ENCODE measurements at places on chromosomes 4 and X.

GRCh38 chrX:102491766-102492165 lies 20.2 kb upstream of the TCP11X2 start:
- DNase-seq: peak; percentile 16

DNA sequence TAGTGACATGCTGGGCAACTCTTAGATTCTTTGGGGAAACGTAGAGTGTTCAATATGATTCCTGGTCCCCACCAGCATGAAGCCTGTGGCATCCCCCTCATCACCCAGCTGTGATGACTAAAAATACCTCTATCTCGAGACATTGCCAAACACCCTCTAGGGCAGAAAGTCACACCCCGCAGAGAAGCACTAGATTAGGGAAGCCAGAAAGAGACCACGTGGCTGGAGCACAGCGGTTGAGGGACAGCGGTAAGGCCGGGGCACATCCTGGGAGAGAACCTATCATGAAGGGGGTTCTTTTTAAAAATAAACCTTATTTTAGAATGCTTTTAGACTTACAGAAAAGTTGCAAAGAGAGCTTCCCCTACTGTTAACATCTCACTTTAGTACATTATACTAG lies 11.0 kb downstream of the FAT1 start:
- no peak for DNase-seq

GRCh38 chr4:154838155-154838554 lies 57.1 kb downstream of the RBM46 start:
- DNase-seq: no peak

- no peak for DNase-seq
Measured at GRCh38 chr4:113834298-113834697, 72.8 kb upstream of the CAMK2D start.

- peak; percentile 84 for DNase-seq
Measured at GRCh38 chrX:12984603-12985319, 9.9 kb downstream of the TMSB4X start.

- DNase-seq: no peak
Measured at GRCh38 chrX:130691576-130691975, 211.4 kb downstream of the ENOX2 start.

- DNase-seq: no peak
Measured at GRCh38 chr4:2802618-2803531, 10.0 kb downstream of the SH3BP2 start.

- no peak for DNase-seq
Measured at GRCh38 chr4:184838249-184839074, 12.7 kb upstream of the ACSL1 start.

GRCh38 chrX:54786967-54787366 lies 11.1 kb downstream of the ITIH6 start:
- no peak for DNase-seq

GRCh38 chr4:7642741-7643458 lies 208.2 kb upstream of the PSAPL1 start:
- DNase-seq: no peak

GRCh38 chr4:181870326-181870725 lies 372.9 kb upstream of the TENM3 start:
- no peak for DNase-seq

DNA sequence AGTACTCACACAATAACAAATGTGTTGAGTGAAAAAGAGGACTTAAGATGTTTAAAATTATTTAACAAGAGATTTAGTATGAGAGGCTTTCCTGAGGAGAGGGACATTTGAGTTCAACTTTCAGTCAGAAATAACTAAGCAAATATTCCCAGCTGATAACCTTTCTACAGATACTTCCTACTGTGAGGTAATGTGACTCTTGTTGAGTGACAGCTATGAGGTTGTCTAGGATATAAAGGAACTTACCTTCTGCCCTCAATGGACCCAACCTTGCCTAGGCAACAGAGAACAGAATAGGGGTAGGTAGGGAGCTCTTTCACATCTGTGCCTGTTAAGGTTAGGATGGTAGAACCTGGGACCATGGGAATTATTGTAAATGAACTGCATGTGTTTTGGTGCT lies 54.7 kb downstream of the GLUD2 start:
- no peak for DNase-seq

- no peak for DNase-seq
Measured at GRCh38 chr4:6812766-6813165, 30.2 kb downstream of the KIAA0232 start.

GRCh38 chrX:39843318-39843717 lies 254.4 kb downstream of the BCOR start:
- DNase-seq: no peak

- DNase-seq: no peak
Measured at GRCh38 chr4:7673121-7673520, 238.4 kb upstream of the PSAPL1 start.

GRCh38 chrX:73855546-73855945 lies 292.5 kb downstream of the CHIC1 start:
- peak; percentile 67 for DNase-seq

- no peak for DNase-seq
Measured at GRCh38 chr4:16652732-16653305, 245.6 kb downstream of the LDB2 start.

DNA sequence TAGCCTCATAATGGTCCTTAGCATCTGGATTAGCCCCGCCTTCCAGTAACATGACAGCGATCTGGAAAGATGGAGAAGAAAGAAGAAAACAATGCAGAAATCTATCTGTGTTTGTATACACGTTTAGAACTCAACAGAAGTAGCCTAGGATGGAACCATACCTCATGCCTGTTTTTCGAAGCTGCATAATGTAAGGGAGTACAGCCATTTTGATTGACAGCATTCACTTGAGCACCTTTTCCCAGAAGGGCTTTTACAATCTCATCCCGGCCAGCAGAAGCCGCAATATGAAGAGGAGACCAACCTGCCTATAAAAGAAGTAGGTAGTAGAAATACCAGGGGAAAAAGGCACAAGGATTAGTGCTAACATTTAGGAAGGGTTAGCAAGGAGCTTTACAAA lies 3.5 kb downstream of the PSMD10 start:
- DNase-seq: no peak

DNA sequence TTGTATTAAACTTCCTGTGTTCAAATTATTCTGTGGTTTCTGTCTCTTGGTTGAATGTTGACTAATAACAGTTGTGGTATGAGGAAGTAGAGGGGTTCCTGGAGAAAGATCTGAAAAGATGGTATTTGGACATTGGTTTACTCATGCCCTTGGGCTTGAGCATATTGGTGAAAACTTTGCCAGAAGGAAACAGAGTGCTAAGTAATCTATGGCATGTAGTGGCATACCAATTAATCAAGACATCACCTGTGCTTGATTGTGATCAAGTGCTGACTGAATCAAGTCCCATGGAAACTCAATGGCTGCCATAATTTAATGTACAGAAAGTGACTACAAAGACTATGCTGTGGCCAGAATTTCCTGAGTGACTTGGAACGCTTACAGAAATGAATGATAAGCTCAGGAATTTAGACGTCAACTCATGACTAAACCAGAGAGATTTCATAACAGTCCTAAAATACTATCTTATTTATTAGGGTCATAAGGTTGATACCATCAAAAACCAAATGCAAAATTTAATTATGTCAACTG lies 2062.9 kb downstream of the ARAP2 start:
- DNase-seq: peak; percentile 91

DNA sequence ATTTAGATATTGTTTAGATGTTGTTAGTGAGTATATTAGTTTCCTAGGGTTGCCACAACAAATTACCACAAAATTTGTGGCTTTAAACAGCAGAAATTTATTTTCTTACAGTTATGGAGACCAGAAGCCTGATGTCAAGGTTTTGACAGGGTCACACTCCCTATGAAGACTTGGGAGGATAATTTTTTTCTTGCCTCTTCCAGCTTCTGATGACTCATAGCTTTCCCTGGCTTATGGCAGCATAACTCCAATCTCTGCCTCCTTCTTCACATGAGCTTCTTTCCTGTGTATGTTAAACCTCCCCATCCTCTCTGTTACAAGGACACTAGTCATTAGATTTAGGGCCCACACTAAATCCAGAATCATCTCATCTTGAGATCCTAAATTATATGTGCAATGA lies 20.9 kb upstream of the RAB40A start:
- DNase-seq: peak; percentile 56

GRCh38 chr4:82138374-82138773 lies 235.4 kb downstream of the HNRNPD start:
- DNase-seq: no peak

GRCh38 chr4:100284129-100284880 lies 94.0 kb upstream of the DDIT4L start:
- no peak for DNase-seq

DNA sequence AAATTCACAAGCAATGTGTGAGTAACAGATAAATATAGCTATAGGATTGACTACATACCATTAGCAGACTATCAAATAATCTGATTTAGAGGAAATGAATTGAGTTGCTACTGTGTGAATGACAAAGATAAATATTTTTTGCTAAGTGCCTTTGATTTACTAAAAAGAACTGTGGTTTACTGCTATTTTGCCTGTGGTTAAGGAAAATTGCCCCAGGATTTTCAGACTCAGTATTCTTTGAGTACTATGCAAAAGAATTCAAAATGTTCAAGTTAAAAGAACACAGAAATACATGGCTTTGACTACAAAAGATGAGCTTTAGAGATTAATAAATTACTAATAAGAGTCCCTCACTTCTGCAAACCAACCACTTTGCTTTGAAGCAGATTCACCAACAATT lies 853.8 kb downstream of the ADGRL3 start:
- no peak for DNase-seq

DNA sequence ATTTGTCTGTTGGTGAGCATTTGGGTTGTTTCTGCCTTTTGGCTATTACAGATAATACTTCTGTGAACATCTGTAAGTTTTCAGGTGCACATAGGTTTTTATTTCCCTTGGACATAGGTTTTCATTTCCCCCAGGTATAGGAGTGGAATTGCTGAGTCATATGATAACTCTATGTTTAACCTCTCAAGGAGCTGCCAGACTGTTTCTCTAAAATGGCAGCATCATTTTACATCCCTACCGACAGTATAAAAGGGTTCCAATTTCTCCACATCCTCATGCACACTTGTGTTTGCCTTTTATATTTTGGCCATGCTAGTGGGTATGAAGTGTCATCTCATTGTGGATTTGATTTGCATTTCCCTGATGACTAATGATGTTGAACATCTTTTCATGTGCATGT lies 53.5 kb downstream of the TMEM164 start:
- DNase-seq: peak; percentile 40

- peak; percentile 14 for DNase-seq
Measured at GRCh38 chrX:33725535-33726210, 406.4 kb downstream of the FAM47A start.

DNA sequence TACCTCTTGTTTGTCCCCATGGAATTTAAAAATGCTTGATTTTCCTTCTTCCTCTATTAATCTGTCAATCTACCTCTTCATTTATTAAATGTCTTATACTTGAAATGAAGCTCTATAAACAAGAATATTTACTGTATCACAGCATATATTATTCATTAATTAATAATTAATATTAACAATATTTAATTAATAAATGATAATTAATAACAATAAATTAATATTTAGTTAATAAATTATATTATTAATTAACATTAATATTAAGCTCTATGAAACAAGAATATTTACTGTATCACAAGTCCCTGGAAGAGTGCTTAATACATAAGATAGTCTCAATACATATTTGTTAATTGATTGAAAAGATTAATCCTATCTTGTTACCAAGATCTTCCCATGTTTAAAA lies 306.6 kb downstream of the STPG2 start:
- no peak for DNase-seq

- DNase-seq: peak; percentile 68
Measured at GRCh38 chr4:16443504-16444088, 217.3 kb upstream of the TAPT1 start.

DNA sequence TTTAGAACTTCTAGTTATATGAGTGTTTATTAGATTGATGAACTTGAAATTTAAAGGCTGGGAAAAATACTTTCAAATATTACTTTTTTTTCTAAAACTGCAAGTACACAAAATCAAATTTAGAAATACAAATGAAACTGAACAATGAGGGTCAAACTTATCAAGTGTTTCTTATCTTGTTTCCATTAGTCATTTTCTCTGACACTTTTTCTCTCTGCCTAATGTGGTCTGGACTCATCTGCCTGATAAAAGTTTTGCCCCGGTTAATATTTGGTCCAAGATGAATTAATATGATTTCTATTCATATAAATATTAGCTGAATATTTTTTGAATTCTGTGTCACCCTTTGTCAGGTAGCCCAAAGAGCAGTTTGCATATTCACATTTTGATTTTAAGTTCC lies 8.7 kb upstream of the HPGDS start:
- no peak for DNase-seq

GRCh38 chrX:45385757-45386156 lies 185.1 kb upstream of the DIPK2B start:
- no peak for DNase-seq

DNA sequence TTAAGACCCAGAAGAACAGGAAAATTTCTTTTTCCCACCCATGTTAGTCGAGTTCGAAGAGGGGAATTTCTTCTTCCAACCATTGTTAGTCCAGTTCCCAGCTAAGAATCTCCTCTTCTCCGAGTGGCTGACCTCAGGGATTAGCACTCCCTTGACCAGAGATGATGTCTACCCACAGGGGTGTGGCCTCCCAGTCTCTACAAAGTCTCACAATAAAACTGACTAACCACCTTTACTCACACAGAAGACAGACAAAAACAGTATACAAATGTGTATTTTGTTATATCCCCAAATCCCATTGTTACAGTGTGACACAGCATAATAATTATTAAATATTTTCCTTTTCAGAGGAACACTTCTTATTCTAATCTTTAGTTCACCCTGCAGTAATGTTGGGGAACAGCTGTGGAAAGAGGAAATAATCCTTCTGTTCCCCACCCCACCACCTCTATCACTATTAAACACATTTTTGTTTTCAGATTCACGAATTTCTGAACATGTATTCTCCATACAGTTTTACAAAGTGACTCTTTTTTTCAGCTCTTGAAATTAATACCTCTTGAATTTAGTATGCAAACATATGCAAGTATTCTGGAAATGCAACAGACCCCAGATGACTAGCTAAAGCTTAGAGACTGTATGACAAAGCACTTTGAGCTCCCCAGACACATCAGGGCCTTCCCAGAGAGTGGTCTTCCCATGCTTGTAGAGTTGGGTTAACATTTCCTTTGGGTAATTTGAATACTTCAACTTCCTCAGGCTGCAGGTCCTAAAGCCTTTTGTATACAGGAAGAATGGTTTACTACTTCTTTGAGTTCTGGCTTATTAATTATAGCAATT lies 62.5 kb upstream of the NFKB1 start:
- DNase-seq: peak; percentile 89

GRCh38 chr4:127069675-127070074 lies 563.1 kb upstream of the INTU start:
- no peak for DNase-seq

- no peak for DNase-seq
Measured at GRCh38 chr4:135201081-135201480, 999.5 kb upstream of the PABPC4L start.

- DNase-seq: no peak
Measured at GRCh38 chrX:78624426-78624825, 34.7 kb downstream of the RTL3 start.

DNA sequence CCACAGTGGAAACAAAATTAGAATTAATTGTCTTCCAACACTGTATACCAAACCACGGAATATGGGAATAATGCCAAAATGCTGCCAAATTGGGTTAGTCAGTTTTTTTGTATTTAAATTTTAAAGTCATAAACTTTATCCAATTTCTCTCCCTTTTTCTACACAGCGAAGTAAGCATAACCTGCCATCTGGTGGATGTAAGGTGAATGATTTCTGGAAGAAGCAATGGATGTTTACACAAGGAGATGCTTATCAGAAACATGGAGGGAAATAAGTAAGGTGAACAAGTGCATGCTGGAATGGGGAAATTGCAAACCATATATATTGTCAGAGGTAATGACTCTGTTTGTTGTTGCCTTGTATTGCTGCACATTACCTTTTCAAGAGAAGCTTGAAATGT lies 691.9 kb downstream of the TECRL start:
- peak; percentile 15 for DNase-seq

GRCh38 chrX:153727123-153727931 lies 2.7 kb downstream of the ABCD1 start:
- peak; percentile 49 for DNase-seq

All from cardiac fibroblast (primary cell).